ENCODE measurements at places on chromosomes 6 and 20.

GRCh38 chr20:15179381-15179780 is 842.0 kb upstream of the FLRT3 start:
- DNase-seq, result no peak

GRCh38 chr6:167827583-167828324 is 1.0 kb downstream of the AFDN start:
- no peak for DNase-seq

GRCh38 chr6:34559651-34560365 is 3.7 kb upstream of the SPDEF start:
- DNase-seq, result no peak

DNA sequence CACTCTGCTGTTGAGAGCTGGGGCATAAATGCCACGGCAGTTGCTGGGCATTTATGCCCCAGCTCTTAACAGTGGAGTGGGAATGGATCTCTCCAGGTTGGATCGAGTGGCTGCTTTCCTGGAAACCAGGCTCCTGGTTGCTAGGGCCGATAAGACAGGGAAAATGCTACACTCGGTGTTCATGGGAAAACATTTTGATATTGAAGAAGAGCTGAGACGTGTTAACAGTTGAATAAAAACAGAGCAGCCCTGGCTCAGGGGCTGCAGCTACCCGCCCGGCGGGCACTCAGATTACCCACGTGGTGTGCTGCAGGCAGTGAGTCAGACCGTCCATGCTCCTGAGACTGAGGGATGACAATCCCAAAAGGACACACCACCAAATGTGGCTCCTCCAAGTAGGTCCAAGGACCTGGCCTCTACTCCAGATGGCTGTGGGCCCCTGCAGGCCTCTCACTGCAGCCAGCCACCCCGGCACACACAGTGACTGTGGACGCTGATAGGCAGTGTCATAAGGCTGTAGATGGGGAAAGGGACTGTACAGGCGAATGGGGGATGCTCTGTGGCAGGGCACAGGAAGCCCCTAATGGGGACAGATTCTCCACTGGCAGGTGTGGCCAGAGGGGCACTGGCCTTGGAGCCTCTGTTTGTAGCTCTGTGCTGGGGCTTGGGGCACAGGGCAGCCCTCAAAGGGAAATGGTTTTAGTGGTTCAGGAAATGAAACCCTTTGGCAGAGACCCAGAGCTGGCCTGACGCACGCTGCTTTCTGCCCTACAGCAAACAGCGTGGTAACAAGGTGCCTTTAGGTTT is 237.8 kb downstream of the LY86 start:
- DNase-seq, result no peak

DNA sequence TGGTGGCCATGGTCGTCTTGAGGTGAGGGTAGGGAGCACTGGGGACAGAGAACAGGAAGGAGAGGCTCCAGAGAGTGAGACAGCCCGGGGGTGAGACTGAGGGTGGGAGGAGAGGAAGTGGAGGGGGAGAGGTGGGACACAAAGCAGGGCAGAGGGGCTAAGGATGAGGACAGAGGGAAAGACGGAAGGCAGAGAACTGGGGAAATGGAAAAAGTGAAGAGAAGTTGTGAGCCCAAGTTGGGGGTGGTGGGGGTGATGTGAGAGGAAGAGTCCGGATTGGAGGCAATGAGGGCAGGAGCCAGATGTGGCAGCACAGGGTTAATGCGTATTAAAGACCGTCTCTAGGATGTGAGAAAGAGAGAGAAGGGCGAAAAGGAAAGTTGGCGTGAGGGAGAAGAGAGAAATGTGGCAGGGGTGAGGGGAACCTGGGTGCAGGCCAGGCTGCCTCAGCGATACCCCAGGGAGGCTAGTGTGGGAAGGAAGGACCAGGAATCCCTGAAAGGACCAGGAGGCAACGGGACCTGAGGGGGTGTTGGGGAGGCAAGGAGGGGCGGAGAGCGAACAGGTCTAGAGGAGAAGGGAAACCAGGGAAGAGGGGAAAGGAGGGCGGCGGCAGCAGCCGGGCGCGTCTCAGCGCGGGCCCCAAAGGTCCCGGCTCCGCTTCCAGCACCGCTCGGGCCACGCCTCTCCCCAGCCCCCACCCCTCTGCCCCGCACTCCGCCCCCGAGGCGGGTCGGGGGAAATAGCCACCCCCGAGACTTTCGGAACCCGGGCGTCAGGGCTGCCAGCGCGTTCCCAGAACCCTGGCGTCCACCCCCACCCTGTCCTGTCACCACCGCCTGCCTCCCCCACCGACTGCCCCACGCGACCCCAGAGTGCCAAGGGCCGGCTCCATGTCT is at the start of gene PPP1R18:
TSS of gene PPP1R18 (minus strand) at position 637 of the 899 bp plus-strand sequence. CDS start at position 10, 627 bp downstream.
- no peak for DNase-seq

- no peak for DNase-seq
Measured at GRCh38 chr6:50602292-50602691, 111.0 kb upstream of the TFAP2D start.

- no peak for DNase-seq
Measured at GRCh38 chr6:42249279-42249678, 31.6 kb upstream of the MRPS10 start.

GRCh38 chr6:117564681-117565080 is 37.6 kb downstream of the GOPC start:
- DNase-seq, result no peak

DNA sequence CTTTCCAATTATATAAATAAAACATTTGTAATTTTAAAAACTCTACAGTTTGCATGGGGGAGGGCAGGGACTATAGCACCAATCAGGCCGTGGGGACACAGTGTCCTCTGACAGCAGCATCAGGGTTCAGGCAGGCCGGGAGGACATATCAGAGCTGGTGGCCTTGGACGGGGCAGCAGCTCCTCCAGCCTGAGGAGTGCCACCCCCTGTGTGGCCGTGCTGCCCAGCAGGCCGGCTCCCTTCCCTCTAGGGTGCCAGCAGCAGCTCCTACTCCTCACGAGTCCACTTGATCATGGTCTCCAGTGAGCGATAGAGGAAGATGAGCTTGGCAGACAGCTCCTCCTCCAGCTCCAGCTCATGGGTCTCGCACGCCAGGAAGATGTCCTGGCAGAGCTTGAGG is 144.0 kb upstream of the PHACTR3 start:
- no peak for DNase-seq

DNA sequence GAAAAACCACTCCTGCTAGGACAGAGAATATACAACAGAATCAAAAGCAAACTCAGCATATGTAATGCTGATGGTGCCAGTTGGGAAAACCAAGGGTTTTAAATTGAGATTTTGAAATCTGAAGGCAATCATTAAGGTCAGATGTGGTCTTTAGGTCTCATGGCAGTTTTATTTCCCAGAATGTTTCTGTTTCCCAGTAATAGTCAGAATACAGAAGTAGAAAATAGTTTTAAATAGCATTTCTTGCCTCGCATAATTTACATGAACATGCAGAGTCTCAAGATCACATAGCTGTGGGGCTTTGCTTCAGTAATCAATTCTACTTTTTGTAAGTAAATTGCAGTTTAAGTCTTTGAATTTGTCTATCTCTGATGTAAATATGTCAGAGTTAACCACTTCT is 58.1 kb downstream of the RNF144B start:
- no peak for DNase-seq

DNA sequence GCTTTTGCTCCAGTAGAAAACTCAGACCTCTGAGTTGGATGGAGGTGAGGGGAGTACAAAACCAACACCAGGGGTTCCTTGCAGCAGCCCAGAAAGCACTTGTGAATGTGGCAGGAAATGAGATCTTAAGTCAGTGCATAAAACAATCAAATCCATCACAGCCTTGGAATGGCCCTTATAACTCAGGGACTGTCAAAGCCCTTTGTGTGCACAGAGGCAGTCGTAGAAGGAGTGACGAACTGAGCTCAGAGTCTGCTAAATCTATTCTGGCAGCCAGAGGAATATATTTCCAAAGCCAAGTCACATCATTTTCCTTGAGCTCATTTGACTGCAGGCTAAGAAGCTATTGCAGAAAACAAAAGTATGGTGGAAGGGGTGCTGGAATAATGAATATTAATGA is 676.6 kb downstream of the DHX35 start:
- DNase-seq, result no peak

GRCh38 chr6:109978174-109979032 is at the start of gene GPR6:
Gene GPR6 (plus strand): TSS chr6:109978311. CDS start chr6:109979113, 802 bp downstream.
- DNase-seq, result no peak

DNA sequence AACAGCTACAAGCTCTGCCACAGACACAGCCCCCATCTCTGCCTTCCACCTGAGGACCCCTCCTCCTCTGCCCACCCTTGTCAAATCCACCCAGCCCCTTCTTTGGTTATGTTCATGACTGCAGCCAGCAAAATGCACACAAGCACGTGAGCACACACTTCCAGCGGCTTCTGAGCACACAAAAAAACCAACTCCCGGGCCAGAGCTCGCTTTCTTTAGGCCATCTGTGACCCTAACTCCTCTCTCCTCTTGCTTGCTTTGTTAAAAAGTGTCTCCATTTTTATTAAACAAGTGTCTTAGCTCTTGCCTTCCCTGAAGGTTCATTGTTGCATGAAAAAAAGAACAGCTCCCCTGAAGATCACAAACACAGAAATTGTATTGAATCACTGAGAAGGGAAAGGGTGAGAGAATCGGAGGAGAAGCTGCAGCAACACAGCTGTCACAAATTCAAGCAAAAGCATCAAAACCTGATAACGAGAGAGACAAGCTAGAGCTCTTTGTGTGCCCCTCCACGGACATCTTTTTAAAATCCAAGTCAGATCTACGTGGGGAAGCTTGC is 142.1 kb downstream of the CD83 start:
- no peak for DNase-seq

GRCh38 chr6:3316331-3316730 is 57.6 kb downstream of the PSMG4 start:
- no peak for DNase-seq

- no peak for DNase-seq
Measured at GRCh38 chr20:60691966-60692615, 560.0 kb upstream of the CDH4 start.

GRCh38 chr6:25342802-25343201 is 63.6 kb downstream of the CARMIL1 start:
- peak; percentile 41 for DNase-seq

DNA sequence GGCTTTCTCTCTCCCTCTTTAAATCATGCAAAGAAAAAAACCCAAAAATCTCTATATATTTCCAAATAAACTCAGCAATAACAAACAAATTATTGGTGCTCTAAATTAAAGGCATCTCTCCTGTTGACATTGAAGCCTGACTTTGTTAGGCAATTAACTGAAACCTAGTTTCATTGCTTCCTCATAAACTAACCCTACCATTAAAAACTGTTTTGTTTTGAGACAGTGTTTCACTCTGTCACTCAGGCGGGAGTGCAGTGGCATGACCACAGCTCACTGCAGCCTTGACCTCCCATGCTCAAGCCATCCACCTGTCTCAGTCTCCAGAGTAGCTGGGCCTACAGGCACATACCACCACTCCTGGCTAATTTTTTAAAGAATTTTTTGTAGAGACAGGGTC is 34.9 kb downstream of the PIGU start:
- no peak for DNase-seq

DNA sequence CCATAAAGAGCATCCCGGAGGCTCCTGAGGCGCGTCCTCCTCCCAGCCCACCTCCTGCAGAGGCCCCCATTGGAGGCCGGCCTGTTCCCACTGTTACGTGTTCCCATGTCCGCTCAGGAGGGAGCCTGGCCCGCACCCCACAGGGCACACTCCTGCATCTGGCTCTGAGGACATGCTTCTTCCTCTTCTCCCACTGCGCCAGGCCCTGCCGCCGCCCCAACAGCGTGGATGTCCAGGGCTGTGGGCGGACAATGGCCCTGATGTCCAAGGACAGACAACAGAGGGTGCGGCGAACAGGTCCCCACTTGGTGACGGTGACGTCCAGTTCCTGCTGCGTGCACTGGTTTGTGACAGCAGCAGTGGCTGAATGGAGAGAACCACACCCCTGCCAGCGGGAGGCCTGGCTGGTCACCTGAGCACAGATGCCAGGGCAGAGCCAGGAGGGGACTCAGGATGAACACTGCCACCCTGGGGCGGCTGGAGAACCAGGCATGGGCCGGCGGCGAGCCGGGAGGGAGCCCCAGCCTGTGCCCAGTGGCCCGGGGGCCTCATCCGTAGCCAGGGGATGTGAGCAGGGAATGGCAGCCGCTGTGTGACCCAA is 26.6 kb downstream of the FRMD1 start:
- no peak for DNase-seq

- DNase-seq, result no peak
Measured at GRCh38 chr6:10381133-10381829, 33.6 kb downstream of the TFAP2A start.

DNA sequence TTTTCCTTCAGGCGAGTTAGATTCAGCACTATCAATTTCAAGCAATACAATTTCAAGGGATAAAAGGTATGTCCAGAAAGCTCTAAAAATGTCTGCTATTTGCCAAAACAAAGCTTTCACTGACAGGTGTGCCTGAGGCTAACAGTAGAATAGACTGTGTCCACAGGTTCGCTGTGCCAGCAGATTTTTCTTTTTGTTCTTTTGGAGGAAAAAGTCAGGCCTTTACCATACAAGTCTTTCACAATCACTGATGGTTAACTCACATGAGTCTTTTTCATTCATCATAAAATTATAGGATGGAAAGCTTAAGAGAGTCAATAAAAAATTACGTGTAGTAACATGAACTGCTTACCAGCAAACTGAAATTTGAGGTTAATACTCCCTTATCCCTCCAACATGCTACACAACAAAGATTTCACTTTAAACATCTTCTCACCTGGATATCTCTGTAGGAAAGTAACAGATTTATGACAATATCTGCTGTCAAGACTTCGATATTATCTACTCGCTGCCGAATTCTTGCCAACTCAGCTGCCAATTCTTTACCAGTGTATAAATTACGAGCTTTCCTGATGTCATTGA is 95.4 kb downstream of the MAP3K5 start:
- no peak for DNase-seq

- no peak for DNase-seq
Measured at GRCh38 chr6:170271771-170272314, 19.0 kb downstream of the DLL1 start.

DNA sequence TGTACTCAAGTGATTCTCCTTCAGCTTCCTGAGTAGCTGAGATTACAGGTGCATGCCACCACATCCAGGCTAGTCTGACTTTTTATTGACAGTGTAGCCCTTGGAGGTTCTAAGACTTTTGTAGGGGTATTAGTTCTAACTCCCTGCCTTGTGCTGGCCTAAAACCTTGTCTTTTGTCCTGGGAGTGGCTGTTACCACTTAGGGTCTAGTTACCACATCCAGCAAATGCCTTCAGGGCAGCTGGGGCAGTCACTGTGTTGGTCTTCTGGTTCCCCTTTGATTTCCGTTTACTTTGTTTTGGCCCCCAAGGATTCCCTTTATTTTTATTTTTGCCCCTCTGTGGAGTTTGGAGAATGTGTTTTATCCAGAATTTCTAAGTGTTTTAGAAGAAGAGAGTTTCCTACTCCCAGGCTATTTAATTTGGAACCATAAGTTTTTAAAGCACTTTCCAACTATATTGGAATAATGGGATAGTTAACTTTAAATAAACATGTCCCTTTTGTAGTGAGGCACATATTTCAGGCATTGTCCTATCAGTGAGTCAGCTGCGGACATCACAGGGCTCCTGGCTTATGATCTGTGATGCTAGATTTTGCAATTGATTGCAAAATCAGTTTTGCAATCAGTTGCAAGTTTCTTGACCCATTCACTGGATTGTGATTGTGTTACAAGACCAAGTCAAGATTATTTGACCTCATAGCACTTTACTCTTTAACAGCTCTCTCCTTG is 25.0 kb downstream of the IL22RA2 start:
- DNase-seq, result peak; percentile 6

Data from BJ (cell line).